Renal cortex interstitium (tissue), 15 donors: ENCODE measurements at places on chromosomes 2 and 18. TPM values are rescaled to one million over a fixed set of nuclear protein-coding genes. Genes with fewer than 3 reads are reported as not detected.
A peak's percentile ranks its signal among the peaks of the same experiment; 100 is the strongest.

GRCh38 chr2:32168513-32168912, 2.8 kb downstream of the SLC30A6 start:
- no peak for DNase-seq

Gene COLEC11
- 1.7 TPM for polyA plus RNA-seq

DNA sequence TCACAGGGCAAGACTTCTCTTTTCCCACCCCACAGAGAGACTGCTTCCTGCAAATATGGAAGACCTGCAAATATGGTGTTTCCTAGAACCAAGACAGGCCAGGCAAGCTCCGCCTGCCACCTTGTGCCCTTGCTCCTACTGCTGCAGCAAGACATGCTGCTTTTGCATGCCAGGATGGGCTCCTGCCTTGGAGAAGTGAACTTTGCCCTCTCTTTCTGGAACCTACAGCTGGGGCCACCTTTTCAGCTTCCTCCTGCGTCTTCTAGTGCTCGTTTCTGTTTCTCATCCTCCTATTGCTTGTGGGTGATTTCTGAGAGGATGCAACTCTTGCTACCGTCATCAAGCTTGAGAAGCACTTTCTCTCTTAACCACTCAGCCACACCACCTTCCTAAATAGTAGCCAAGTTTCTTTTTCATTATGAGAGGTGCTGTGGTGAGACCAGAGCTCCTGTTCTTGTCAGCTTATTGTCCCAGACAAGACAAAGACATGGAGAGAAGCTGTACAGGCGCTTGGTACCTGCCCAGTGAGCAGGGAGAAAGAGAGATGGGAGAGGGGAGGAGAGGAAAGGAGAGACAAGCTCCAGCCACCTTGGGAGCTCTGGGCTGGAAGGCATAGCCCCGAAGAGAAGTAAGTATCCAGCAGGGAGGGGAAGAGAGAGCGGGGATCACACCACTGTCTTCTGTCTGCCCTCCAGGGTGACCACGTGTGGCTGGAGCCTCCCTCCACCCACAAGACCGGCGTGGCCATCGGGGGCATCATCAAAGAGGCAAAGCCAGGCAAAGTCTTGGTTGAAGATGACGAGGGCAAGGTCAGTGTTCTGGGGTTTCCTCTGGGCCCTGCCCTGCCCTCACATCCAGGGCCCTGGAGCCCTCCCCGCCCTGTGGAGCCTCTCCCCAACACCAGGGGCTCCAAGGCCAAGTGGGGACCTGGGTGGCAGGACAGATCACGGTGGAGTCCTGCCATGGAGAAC, 28.3 kb downstream of the MYO7B start:
- DNase-seq: no peak

Gene FAM161A
- polyA plus RNA-seq: 16.5 TPM

DNA sequence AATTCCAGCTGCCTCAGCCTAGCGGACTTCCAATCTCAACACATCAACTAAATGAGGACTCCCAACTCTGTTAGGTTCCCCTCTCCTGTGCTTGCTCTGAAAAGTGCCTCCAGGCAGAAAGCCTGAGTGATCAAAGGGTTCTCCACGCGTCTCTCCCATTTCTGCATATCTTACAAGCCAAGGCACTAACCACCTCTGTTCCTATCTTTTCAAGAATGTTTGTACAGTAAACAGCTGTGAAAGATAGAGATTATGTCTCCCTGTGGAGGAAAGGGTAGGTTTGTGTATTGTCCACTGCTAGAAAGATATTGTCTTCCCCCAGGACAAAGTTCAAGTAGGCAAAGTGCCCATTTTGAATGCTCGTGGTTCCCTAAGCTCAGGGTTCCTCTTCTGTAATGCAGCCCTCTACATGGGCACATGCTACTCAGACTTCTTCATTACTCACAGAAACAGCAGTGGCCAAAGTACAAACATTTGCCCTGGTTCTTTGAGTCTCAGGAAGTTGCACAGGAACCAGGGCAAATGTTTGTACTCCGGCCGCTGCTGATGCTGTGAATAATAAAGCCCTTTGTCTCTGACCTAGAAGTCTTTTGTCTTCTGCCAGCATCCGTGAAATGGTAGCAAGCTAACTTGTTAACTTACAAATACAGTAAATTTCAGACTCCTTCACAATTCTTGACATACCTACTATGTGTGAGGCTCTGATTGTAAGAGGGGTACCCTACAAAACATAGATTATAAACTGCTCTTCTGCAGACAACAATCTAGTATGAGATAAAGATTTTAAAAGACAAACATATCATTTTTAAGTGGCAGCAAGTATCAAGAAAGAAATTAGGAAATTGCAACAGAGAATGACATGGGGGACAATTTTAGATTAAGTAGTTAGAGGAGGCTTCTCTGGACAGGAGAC, 44.5 kb downstream of the PKDCC start:
- no peak for DNase-seq

Gene AGBL5
- 61.9 TPM for polyA plus RNA-seq

DNA sequence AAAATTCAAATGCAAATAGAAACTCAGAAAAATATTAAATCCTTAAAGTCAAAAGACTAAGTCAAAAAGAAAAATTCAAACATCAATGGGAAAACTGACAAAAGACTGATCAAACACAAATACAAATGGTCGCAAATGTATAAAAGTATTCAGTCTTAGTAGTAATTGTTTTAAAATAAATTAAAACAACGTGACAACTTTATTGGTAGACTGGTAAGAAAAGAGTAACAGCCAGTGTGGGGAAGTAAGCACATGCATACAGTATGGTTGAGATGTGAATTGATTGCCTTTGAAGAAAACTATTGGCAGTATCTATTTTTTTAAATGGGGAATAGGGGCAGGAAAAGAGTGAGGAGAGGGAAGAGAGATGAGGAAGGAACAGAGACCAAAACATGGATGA, 9.8 kb downstream of the TMEM131 start:
- DNase-seq: no peak

DNA sequence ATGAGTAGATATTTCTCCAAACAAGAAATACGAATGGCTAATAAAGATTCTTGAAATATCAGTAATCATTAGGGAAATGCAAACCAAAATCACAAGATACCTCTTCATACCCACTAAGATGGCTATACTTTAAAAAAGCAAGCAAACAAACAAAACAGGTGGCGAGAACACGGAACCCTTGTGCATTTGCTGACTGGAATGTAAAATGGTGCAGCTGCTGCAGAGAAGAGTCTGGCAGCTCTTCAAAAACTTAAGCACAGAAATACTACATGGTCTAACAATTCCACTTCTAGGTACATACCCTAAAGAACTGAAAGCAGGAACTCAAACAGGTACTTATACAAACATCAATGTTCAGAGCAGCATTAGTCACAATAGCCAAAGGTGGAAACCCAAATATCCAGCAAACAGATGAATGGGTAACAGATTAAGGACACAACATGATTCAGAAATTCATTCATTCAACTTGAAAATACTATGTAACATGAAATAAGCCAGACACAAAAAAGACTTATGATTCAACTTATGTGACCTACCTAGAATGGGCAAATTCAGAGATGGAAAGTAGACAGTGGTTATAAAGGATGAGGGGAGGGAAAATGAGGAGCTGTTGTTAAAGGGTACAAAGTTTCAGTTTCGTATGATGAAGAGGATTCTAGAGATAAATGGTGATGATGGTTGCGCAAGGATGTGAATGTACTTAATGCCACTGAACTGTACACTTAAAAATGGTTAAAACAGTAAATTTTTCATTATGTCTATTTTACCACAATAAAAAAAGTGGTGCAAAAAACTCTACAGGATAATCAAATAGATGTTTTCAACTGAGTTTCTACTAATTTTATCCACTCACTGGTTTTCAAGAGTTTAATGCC, 26.9 kb upstream of the GPR75 start:
- no peak for DNase-seq

Gene ALLC
- polyA plus RNA-seq: not detected

Gene ALPI
- 0.07 TPM for polyA plus RNA-seq

GRCh38 chr2:191851158-191851557, 4.3 kb upstream of the CAVIN2 start:
- no peak for DNase-seq

DNA sequence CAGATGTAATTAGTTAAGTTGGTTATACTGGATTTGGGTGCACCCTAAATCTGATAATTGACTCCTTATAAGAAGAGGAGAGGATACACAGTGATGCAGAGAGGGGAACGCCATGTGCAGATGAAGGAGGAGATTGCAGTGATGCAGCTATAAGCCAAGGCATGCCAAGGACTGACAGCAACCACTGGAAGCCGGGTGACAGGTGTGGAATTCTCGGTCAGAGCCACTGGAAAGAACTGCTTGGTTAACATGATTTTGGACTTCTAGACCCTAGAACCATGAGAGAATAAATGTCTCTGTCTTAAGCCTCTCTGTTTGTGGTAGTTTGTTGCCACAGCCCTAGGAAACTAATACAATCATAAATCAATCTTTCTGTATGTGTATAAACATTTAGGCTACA, 403.3 kb upstream of the CDH20 start:
- no peak for DNase-seq

- DNase-seq: peak; percentile 18
These were observed 150.0 kb upstream of the AGAP1 start for GRCh38 chr2:235343869-235344268.

Gene CRYBA2
- not detected for polyA plus RNA-seq

- no peak for DNase-seq
These were observed 82.9 kb downstream of the CRIM1 start for GRCh38 chr2:36438449-36438977.
